Activated CD8-positive, alpha-beta memory T cell treated with anti-CD3 and anti-CD28 coated beads for 4 hours (primary cell): ENCODE measurements at places on chromosomes 12 and 14.

GRCh38 chr12:42716491-42716891 is 126.9 kb upstream of the PRICKLE1 start:
- DNase-seq: no peak

GRCh38 chr12:66726556-66726955 is 47.7 kb upstream of the GRIP1 start:
- no peak for DNase-seq

GRCh38 chr12:65474831-65475230 is 196.3 kb downstream of the MSRB3 start:
- DNase-seq: no peak

DNA sequence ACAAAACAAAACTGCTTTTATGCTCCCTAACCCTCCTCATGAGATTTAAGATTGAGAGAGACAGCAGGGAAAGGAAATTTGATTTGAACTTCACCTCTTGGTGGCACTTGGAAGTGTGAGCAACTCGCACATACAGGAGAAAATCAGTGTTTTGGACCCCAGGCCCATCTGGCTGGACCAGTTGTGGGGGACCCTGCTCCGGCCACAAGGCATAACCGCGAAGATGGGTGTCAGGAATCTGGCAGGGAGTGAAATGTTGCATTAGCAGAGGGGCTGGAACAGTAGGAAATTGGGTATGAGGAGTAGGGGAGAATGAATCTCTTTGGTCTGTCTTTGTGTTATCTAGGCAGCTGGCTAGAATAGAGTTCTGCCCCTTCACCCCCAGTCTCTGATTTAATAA is 1.2 kb downstream of the CIROP start:
- DNase-seq: no peak

DNA sequence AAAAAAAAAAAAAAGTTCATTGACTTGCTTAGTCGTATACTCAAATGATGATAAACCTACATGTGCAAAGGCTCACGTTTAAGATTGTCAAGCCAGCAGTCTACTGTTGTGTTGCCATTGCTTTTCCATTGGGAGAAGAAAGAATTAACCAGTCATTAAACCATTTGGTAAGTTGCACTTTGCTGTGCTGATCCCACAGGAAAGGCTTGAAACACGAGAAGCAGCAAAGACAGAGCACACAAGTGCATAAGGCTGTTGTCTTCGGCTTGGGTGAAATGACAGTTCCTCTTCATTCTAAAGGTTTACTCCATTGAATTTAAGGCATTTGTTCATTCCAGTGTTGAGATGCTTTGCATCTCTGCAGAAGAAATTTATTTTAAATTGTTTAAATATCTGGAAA is 50.1 kb downstream of the ZC3H14 start:
- no peak for DNase-seq

DNA sequence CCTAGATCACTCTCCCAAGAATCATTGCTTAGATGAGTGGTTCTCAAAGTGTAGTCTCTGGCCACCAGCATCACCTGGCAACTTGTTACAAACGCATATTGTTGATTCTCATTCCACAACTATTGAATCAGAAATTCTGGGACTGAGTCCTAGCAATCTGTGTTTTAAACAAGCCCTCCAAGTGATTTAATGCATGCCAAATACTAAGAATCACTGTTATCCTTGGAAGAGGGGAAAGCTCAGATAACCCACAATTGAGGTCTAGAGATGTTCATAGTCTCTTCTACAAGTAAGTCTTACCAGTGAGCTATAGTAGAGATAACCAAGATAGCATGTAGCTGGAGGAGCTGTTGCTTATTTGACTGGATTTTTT is 666.6 kb downstream of the DIO2 start:
- DNase-seq: no peak

DNA sequence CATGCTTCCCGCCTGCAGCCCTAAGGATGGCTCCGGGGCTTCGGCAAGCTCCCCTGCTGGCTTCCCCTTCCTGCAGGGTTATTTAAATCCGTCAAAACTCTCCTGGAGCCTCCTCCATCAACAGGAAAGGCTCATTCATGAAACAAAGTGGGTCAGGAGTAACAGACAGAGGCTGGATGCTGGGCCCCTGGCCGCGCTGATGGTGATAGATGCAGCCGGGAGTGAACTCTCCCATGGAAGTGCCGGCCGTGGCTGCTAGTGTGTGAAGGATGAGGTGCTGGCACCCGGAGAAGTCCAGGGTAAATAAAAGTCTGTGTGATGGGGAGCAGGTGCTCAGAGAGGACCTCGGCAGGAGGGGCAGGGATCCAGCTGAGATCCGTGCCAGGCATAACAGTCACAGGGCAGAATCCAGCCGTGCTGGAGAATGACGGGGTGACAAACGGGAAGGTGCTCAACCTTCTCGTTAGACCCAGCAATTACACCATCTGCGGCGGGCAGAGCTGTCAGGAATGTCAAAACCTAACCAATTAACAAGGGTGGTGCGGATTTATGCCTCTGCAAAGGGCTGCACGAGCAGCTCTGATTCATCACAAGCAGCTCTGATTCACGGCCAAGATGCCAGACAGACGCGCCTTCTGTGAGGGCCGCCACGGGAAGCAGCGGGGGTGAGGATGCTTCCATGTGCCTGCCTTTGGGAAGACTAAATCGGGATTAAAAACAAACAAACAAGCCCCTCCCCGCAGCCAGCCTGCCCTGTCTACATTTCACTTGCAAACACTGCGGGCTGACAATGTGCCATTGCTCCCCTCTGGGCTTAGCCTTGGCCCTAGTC is 55.6 kb downstream of the SYNE3 start:
- no peak for DNase-seq

DNA sequence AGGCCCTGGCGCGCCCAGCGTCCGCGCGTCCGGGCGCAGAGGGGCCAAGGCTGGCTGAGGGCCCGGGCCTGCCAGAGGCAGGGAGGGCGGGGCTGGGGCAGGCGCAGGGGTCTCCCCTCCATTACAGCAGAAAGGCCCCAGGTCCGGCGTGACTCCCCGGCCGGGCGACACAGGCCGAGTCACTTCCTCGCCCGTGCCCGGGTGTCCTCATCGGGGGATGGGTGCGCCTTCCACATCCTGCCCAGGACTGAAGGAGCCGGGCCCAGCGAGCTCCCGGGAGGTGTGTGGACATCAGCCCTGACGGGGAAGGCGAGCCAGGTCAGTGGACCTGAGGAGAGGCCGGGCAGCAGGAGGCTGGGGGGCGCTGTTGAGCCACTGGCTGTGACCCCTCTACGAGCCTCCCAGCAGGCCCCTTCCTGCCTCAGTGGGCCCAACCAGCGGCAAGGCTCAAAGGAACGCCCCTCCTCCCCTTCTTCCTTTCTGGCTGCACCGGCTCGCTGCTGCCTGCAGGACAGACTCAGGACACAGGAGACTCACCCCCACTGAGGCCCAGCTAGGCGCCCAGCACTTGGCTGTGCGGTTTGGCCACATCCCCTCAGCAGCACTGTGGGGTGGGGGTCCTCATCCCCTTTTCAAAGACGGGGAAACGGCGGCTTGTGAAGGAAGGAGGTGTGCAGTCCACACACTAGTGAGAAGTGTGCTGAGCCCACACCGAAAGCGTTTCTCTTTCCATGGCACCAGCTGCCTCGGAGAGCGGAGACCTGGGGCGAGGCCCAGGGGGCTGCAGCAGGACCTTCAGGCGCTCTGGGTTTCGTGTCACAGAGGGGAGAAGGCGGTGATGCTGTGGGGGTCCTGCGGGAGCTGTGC is 606 bp downstream of the TNFAIP2 start:
- no peak for DNase-seq

DNA sequence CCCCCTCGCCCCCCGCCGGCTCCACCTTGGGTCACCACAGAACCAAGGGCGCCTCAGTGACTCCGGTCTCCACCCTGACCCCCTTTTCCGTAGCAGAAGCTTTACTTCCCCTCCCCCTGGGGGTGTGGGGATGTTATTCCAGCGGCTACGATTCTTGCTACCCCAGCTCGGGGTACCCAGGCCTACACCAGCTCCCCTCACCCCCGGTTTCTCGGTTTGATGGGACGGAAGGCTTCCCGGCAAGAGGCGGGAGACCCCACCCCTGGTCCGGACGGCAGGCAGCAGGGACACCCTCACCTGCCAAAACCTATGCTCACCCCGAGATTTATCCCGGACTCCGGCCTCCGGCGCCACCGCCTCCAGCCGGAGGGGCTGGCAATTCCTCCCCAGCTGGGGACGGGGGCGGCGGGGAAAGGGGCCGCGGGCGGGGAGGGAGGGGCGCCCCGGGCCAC is 619 bp downstream of the RAB15 start:
- no peak for DNase-seq

GRCh38 chr12:121916719-121917118 is 1.7 kb upstream of the CFAP251 start:
- DNase-seq: no peak

DNA sequence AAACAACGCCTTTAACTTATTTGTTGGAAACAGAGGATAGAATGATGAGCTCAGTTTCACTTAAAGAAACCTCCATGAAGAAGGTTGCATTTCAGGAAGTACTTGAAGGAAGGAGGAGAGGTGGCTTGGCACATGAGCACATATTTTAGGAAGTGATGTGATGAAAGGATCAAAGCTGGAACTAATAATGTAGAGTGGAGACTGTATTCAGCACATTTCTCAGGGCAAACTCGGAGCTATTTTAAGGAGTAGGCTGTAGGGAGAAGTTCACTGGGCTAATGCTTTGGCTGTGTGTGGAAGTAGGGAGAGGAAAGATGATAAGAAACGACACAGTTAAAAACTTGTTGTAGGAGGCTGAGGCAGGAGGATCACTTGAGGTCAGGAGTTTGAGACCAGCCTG is 272.8 kb downstream of the AKAP6 start:
- DNase-seq: no peak

DNA sequence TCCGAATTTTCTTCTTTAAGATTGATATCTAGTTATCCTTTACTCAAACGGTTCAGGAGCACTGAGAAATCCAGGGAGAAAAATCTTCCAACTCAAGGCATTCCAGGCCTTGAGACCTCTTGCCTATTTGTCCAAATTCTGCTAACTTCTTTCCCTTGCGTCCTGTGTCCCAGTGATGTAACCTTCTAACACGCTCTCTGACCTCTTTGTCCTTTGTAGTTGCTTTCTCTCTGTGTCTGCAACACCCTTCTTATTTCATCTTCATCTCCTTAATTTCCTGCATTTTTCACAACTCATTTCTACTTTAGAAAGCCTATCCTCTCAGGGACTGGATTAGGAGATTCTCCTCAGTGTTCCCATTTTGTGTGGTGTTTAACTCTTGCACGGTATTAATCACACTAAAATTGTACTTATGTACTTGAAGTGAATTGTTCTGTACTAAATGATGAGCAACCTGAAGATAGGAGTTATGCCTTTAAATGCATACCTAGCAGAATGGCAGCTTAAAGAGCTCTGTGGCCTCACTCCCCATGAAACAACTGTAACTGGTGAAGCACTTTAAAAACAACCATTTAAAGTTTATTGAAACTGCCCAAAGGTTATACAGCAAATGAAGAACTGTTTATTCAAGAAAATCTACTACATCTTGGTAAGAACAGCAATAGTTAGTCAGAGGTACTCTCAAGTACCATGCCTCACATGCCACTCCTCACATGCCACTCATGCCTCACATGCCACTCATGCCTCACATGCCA is 7.4 kb upstream of the SNAPC1 start:
- DNase-seq: no peak

DNA sequence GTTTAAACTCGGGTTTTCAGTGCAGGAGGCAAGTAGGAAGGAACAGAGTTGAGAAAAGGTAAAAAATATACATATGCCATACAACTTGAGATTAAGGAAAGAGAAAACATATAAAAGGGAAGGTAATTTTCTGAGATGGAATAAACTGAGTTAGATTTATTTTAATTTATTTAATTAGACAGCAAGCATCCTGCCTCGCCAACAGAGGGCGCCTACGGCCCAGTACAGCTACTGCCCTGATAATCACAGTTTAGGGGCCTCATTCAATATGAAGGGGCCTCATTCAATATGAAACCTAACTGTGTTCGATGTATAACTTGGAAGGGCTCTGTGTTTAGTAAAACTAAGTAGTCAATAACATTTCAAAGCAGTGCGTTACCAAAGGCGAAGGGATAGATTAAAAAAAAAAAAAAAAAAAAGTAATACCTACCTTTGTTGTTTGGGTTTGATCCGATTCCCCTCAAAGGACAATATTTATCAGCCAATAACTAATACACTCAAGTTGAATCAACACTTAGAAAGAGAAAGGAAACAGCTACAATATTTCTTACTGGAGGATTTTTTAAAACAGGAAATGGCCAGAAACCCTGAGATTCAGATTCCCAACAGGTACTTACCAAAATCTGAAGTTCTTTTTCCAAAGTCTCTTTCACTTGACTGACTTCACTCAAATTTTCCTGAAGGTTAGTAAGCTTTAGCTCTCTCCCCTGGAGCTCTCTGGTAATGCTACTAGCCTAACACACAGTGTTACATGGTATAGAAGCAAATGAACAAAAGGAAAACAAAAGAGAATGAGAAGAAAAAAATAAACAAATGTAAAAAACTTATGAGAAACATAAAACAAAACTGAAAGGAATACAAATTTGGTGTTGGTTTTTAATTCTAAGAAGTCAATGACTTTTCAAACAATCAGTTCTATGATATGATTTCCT is 70.0 kb upstream of the VPS33A start:
- DNase-seq: peak; percentile 17

- no peak for DNase-seq
Measured at GRCh38 chr14:71905031-71905430, 27.2 kb upstream of the RGS6 start.

DNA sequence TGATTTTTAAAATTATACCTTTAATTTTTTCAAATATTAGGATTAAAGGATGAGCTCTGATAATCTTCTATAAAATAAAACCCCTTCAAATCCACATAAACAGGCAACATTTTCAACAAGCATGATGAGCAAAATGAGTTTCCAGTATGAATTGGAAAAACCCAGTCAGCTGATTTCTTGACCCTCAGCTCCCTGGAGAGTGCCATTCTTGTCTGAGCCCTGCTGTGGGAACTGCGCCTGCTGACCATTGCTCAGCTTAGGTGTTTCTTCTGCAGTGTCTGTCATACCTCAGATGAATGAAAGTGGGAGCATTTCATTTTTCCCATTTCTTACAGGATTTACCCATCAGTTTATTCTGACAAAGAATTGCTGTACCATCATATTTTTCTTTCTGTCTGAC is 27.6 kb downstream of the MAPKAPK5 start:
- no peak for DNase-seq

GRCh38 chr14:56751471-56751870 is 58.8 kb downstream of the OTX2 start:
- DNase-seq: no peak

DNA sequence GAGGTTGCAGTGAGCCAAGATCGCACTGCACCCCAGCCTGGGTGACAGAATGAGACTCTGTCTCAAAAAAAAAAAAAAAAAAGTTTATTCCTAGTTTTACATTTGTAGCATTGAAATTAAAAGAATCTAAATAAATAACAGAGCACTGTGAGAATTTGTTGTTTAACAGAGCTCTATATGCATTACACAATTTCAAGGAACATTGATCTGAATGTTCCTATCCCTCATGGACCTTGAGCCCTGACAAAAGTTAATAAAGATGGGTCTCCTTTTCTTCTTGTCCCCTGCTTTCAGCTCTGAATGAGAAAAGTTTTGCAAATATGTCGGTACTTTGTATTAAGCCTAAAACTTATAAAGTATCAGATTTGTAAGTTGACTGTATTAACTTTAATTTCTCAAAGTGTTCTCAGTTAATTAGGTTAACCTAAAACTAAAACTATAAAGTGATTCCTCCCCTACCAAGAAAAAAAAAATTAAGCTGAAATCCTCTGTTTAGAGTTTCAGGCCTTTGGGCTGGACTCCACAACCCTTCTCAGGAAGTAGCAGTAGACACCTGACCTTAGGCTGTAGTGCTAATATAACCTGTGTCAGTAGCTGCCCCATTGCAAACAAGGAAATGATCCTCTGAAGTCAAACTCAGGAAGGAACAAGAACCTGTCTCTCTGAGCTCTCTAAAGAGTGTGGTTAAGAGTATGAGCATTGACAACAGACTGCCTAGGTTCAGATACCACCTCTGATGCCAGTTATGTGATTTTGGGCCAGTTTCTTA is 477.6 kb downstream of the DPF3 start:
- no peak for DNase-seq
